ENCODE measurements at places on chromosomes 6 and 20. TPM values are rescaled to one million over a fixed set of nuclear protein-coding genes. Genes with fewer than 3 reads are reported as not detected.

The RAB44 gene
- total RNA-seq: not detected

The ZKSCAN3 gene
- total RNA-seq: 1.5 TPM

The GJA10 gene
- not detected for total RNA-seq

The BMP6 gene
- total RNA-seq: 1.5 TPM

The EGFL8 gene
- 4.9 TPM for total RNA-seq

The TFAP2C gene
- total RNA-seq: not detected

The WFDC12 gene
- total RNA-seq: not detected

The ABHD16B gene
- total RNA-seq: not detected

The CTAGE9 gene
- total RNA-seq: not detected

DNA sequence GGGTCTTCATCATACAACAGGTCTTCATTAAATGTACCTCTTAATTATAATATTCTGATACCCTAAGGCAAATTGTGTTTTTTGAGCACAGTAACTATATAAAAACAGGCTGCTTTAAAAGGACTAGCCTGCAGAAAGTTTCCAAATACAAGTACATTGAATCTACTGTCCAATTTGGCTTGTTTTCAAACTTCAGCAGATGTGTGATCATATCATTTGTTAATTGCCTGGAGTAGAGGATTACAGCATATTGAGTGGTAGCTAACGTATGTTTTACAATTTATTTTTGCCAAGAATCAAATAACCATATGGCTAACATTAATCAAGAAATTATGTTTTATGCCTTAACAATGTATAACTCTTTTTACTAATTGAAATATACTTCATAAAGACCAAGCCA lies 12.6 kb downstream of the TINAG start:
- DNase-seq: no peak

- no peak for DNase-seq
Measured at GRCh38 chr20:51139891-51140290, 117.0 kb upstream of the KCNG1 start.

DNA sequence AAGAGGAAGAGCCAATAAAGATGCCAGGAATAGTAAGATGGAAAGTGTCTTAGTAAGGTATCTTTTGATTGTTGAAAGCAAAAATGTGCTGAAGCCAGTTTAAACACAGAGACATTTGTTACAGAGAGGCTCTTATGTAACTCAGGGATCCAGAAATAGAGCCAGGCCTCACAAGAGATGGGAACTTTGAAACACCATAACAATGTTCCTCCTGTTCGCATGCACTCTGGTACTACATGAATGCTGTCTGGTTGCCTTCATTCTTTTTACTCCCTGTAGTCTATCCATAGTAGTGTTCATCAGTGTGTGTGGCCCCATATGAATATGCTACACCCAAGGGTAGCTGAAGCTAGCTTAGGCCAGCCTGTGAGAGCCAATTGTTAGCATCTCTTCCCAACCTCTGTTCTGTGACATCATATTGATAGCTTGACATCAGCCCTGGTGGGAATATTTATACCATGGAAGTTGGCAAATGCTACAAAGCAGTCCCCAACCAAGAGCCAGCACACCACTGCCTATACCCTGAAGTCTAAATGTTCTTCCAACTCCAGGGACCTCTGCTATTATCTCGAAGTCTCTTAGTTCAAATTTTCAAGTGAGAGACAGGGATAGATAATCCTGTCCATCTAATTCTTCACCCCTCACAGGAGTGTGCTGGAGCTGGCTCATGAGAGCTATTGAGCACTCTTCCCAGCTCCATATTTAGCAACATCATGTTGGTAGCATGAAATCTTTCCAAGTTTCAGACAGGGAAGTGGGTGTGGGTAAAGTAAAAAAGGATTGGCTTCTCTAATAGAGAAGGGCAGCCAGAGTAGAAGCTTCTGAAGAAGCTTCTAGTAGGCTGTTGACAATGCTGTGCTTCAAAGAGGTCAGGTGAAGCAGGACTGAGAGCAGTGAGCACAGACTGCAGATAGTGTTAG lies 7.0 kb downstream of the NDUFAF5 start:
- DNase-seq: no peak

GRCh38 chr20:62830821-62831220 lies 14.0 kb downstream of the COL9A3 start:
- no peak for DNase-seq

- DNase-seq: no peak
Measured at GRCh38 chr6:159714404-159714803, 12.9 kb upstream of the WTAP start.

GRCh38 chr6:14966906-14967711 lies 278.8 kb upstream of the JARID2 start:
- no peak for DNase-seq

DNA sequence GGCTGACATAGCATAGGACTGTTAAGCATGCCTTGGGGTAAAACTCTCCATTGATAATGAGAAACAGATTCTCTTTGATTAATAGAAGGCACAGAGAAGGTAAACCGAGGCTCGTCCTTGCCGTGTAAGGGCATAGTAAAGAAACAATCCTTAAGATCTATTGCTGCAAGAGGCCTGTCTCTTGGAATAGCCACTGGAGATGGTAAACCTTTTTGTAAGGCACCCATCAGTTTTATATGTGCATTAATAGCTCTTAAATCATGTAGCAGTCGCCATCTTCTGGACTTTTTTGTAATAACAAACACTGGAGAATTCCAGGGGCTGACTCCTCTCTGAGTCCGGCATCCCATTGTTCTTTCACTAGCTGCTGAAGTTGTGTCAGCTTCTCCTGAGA lies 8.4 kb upstream of the ABHD12 start:
- no peak for DNase-seq

GRCh38 chr20:2245637-2246036 lies 50.2 kb upstream of the TGM3 start:
- no peak for DNase-seq

- DNase-seq: no peak
Measured at GRCh38 chr6:134041093-134041492, 11.3 kb downstream of the SLC2A12 start.

DNA sequence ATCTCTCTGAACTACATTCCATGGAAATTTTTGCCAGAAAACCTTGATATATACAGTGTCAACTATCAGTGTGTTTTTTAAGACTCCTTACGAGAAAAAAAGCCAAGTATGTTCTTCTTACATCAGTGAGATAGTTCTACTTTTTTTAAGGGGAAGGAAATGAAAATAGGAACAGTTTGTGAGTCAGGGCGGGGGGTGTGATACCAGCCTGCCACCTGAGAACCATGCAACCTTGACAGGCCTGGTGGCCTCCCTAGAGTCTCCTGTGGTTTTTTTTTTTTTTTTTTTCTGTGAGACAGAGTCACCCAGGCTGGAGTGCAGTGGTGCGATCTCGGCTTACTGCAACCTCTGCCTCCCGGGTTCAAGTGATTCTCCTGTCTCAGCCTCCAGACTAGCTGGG lies 96.3 kb upstream of the GCM1 start:
- DNase-seq: no peak

- DNase-seq: no peak
Measured at GRCh38 chr6:50889497-50889896, 70.8 kb downstream of the TFAP2B start.

DNA sequence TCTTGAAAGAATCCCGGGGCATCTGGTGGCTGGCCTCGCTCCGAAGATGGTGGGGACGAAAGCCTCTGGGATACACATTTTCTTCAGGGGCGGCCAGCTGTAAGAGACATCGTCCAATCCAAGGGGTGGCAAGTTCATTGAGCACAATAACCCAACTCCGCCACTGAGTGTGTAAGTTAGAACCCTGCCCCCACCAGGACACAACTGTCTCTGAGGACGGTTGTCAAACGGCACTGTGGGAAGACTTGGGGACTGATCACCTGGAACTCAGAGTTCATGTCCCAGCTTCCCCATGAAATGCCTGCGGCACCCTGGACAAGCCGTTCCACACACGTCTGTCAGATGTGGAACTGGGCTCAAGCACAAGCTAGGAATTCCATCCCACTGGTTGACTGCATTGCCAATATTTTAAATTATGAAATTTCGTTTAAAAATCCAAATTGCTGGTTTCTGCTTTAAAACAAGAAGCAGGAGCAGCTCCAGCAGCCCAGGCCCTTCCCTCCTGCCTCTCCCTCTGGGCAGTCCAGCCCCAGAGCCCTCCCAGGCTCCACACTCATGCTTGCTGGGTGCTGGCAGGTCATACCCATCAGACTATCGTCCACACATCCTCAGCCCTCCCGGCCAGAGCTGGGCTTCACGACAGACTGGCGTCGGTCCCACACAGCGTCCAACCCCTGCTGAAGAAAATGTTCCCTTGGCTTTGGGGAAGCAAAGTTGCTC lies 80.9 kb upstream of the AFDN start:
- DNase-seq: peak; percentile 82

DNA sequence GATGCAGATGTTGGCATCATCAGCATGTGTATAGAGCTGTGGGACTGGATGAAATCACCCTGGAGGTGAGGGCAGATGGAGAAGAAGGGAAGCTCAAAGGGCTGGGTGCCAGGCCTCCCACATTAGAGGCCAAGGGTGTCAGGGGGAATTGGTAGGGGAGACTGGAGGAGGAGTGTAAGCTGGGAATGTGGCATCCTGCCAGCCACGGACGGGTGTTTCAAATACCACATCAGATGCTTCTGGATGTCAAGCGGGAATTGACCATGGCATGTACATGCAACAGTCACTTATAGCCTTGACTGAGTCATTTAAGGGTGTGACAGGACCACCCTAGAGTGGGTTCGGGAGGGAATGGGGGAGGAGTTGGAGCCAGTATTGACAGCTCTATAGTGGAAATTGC lies 9.6 kb downstream of the ERGIC3 start:
- DNase-seq: no peak

DNA sequence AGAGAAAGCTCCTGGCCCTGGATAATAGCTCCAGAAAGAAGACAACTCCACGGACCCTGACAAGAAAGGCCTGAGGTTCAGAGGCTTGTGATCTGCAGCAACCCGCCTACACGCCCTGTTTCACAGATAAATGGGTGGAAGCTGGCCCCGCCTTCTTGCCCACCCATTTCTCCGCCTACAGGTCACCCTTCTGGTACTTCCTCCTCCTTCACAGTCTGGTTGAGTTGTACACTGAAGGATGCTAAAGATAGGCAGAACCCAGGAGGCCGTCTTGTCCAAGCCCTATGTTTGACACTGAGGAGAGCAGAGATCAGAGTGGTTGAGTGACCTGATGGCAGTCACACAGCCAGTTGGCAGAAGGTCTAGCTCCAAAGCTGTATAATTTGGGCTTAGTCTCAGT lies 34.2 kb upstream of the MDGA1 start:
- DNase-seq: no peak

DNA sequence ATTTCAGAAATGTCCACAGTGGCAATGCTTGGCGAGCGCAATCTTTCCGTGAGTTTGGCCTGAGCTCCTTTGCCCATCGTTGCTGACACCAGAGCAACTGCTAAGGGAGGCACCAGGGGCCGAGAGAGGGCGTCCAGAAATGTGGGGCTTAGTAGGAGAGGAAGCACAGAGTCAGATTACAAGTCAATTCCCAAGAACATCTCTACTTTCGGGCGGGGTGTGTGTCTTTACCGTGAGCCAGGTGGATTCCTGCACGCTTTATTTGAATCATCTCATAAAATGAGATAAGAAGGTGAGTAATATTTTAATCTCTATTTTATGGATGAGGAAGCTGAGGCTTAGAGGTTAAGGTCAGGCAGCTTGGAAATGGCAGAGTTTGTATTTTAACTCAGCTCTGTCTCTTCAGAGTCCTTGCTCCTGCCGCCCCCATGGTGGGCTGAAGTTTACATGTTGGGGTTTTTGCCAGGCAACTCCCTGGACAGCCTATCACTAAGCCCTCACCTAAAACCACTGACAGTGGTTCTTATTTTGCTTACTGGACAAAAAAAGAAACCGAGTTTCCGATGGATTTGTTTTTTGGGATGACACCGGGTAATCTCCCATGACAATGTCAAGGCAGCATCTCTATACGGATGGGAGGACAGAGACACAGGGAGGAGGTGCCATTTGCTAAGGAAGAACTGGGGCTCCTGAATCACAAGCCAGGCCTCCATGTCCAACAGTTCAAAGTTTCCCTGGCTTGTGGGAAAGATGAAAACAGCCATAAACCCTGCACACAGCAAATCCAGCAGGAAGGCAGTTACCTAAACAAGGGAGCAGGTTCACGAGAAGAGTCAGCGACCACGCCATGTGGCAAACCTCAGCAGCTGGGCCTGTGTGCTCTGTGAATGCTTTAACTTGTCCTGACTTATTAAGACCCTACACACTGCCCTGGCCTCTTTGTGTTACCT lies 112.6 kb upstream of the SLC24A3 start:
- no peak for DNase-seq

- no peak for DNase-seq
Measured at GRCh38 chr6:10404799-10405512, 9.9 kb downstream of the TFAP2A start.

DNA sequence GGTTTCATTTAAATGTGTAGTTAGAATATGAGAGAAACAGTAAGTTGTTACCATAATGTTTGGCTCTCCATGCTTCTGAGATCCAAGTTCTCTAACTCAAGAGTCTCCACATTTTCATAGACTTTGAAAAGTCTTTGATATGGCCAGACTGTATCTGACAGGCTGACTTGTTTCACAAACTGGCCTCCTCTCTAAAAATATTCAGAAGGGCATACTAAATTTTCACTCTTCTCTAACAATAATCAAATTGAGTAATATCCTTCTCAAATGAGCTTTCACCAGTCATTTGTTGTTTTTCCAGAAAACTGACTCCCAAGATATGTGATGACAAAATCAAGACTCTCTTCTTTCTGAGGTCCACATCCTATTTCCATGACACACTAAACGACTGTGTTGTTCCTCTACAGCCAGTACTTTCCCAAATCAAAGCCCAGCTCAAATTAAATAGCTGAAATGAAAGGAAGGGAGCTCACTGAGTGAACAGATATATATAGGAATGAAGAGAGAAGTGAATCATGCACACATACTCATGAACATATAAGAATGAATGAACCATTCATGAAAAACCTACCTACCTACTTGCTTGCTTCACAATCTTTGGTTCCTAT lies 15.1 kb downstream of the HIVEP2 start:
- no peak for DNase-seq

- no peak for DNase-seq
Measured at GRCh38 chr6:53302678-53303360, 45.9 kb downstream of the ELOVL5 start.

GRCh38 chr20:62066983-62067433 lies 1.3 kb upstream of the TAF4 start:
- DNase-seq: no peak

DNA sequence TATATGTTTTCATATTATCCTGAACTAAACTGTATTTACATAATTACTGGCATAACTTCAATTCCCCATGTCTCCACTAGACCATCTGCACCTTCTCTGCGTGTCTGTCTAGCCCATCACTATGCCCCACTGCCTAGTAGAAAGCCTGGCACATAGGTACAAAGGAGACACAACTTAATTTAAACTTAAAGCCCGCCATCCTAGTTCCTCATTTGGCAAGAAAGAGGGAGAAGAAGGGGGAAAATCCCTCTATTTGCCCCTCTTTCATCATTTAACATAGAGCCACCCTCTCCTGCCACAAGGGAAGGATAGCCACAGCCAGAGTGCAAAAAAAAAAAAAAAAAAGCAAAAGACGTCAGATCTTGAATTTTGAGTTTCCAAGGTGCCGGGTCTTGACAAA lies 1.8 kb downstream of the PKIG start:
- DNase-seq: no peak

- DNase-seq: no peak
Measured at GRCh38 chr6:34315780-34316179, 67.0 kb upstream of the SMIM29 start.

- peak; percentile 30 for DNase-seq
Measured at GRCh38 chr6:148244217-148244935, 98.3 kb upstream of the SASH1 start.
